HT-29 (cell line): ENCODE measurements at places on chromosomes 1 and 21. TPM values are rescaled to one million over a fixed set of nuclear protein-coding genes. Genes with fewer than 3 reads are reported as not detected.

The RGS5 gene
- 1.7 TPM in 1 of 2 replicates, not detected in the other for total RNA-seq

The LIN28A gene
- not detected in 2 replicates for total RNA-seq

The ABCB10 gene
- 10.3 and 13.5 TPM in 2 replicates for total RNA-seq

The SAMD13 gene
- total RNA-seq = 0.43 and 0.60 TPM in 2 replicates

The ATP5PO gene
- total RNA-seq = 70.1 and 71.3 TPM in 2 replicates

The PTPN22 gene
- total RNA-seq = 0.05 TPM in 1 of 2 replicates, not detected in the other

The CELA2A gene
- total RNA-seq = not detected in 2 replicates

The SLAMF9 gene
- total RNA-seq = not detected in 2 replicates

The ASCL5 gene
- not detected in 2 replicates for total RNA-seq

The SERTAD4 gene
- total RNA-seq = 0.23 and 0.99 TPM in 2 replicates

The SPRTN gene
- total RNA-seq = 19.6 and 28.7 TPM in 2 replicates

The CD101 gene
- 0.05 and 0.33 TPM in 2 replicates for total RNA-seq

The WLS gene
- 29.0 and 30.8 TPM in 2 replicates for total RNA-seq

The SPATA21 gene
- not detected in 2 replicates for total RNA-seq

The RAB42 gene
- 0.81 and 0.97 TPM in 2 replicates for total RNA-seq

The PEX11B gene
- 10.5 and 11.1 TPM in 2 replicates for total RNA-seq

The PADI3 gene
- total RNA-seq = 0.03 and 0.15 TPM in 2 replicates

The CFHR5 gene
- not detected in 2 replicates for total RNA-seq

The ADGRL2 gene
- 0.97 TPM in 1 of 2 replicates, not detected in the other for total RNA-seq

The TFAP2E gene
- total RNA-seq = 0.05 and 0.28 TPM in 2 replicates

The KRTAP6-1 gene
- not detected in 2 replicates for total RNA-seq

The BATF3 gene
- 0.23 and 0.34 TPM in 2 replicates for total RNA-seq

The C1orf232 gene
- not detected in 2 replicates for total RNA-seq

The INSRR gene
- 0.03 TPM in 1 of 2 replicates, not detected in the other for total RNA-seq

The RIPK4 gene
- total RNA-seq = 54.3 and 60.9 TPM in 2 replicates

The HTR1D gene
- total RNA-seq = 0.83 and 1.0 TPM in 2 replicates

The IFT25 gene
- total RNA-seq = 29.1 and 31.7 TPM in 2 replicates

The HSPB7 gene
- total RNA-seq = not detected in 2 replicates

The HSD3B2 gene
- total RNA-seq = not detected in 2 replicates

The SEMA4A gene
- 5.1 and 11.6 TPM in 2 replicates for total RNA-seq

The FMN2 gene
- total RNA-seq = not detected in 2 replicates

The TAS1R1 gene
- not detected in 2 replicates for total RNA-seq

The GBP7 gene
- total RNA-seq = not detected in 2 replicates
